RWPE1 (cell line): ENCODE measurements at places on chromosomes 1 and 21.

DNA sequence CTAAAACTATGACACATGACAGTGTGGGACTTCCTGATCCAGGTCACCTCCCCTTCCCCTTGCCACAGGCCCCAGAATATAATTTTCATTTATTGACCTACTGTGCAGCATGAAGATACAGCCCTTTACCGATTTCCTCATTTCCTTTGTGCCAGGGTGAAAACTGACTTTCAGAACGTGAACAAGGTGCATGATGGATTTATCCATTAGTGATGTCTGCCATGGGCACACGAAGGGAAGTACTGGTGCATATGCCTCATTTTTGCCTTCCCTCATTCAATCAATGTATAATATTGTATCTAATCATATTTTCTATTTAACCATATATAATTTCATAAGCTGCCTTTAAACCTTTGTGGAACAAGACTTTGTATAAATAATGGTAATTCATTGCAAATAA is 144.4 kb upstream of the WNT4 start:
- no peak for DNase-seq

- DNase-seq = no peak
These were observed 406.8 kb downstream of the PTBP2 start for GRCh38 chr1:97128426-97128825.

DNA sequence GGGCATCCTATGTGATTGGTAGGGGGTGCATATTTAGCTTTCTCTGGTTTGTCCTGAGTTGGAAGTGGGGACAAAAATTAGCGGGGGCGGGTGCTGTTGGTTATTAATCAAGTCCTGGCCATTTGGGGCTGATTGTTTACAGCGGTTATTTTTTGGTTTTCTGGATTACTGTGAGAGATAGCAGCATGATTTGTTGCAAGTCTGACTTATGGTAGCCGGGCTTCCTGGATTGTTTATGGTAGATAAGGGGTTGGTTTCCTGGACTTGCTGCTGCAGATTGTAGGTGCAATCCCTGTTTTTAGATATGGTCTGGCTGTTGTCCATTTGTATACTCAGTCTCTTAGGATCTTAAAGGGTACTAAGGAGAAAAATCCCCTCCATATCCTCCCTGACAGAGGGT is 12.1 kb upstream of the PROK1 start:
- DNase-seq = no peak

GRCh38 chr1:12407050-12407961 is 177.5 kb downstream of the VPS13D start:
- DNase-seq = no peak

DNA sequence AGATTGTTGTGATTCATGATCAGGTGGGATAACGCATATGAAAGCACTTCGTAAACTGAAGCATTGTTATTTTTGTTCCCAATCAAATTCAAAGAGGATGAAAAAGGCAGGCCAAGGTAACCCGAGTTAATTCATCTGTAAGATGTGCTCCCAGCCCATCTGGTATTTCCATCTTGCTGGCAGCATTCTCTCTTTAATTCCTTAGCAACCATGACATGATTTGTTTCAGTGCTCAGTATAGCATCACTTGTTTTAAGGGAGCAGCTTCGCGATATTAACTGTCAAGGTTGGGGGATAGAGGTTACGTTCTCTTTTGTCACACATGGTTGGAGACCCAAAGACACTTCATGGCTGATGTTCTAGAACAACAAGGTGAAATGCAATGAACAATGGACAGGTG is 6.4 kb downstream of the TSPAN2 start:
- no peak for DNase-seq

DNA sequence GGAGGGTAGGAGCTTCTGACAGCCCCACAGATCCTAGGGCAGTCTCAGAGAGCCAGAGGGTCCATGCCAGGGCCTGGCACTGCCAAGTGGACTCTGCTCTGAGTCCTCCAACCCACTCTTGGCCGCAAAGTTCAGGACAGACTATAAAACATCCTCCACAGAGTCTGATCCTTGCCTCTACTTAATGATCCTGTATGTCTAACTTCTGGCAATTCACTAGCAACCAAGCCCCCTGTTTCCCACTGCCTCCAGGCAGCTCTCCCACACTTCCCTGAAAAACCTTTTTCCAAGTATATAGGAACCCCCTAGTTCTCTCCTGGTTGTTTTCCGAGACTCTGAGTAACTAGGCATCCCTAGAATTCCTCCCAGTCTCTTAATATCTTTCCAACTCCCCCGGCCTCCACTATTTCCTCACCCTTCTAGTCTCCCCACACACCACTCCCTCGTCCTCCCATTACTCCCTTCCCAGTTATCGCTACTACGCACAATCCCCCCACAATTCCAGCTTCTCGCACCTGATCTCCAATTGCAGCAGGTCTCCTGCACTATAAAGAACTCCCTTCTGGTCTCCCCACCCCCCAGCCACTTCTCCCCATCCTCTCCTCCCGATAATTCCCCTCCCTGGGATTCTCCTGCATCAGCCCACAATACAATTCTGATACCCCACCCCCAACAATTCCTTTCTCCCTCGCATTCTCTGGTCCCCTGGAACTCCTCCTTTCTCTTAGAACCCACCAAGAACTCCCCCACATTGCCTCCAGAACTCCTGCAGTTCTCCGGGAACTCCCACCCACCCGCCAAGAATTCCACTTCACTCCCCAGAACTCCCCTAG is 574 bp downstream of the IGSF9 start:
- peak; percentile 36 for DNase-seq

- DNase-seq = no peak
These were observed 50.9 kb upstream of the BCAR3 start for GRCh38 chr1:93732514-93732913.

DNA sequence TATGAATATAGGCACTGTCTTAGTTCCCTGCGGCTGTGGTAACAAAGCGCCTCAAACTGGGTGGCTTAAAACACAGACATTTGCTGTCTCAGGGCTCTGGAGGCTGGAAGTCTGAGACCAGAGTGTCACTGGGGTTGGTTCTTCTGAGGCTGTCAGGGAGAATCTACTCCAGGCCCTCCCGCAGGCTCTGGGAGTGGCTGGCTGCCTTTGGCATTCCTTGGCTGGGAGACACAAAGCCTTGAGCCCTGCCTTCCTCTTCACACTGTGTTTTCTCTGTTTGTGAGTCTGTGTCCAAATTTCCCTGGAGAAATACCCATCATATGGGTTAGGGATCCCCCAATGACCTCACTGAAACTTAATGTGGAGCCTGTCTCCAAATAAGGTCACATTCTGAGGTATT is 38.5 kb downstream of the B3GALT5 start:
- DNase-seq = no peak

DNA sequence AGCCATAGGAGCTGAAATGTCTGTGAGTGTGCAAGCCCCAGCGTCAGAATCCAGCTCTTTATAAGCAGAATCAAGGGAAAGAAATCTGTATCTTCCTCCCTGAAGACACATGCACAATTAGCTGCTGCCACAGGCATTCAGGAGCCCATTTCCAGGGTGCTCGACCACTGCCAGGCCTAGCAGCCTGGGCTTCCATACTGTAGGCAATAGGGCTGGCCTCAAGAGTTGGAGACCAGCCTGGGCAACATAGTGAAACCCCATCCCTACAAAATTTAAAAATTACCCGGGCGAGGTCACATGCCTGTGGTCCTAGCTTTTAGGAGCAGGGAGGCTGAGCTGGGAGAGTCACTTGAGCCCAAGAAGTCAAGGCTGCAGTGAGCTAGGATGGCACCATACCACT is 41.0 kb downstream of the NEK2 start:
- DNase-seq = no peak

DNA sequence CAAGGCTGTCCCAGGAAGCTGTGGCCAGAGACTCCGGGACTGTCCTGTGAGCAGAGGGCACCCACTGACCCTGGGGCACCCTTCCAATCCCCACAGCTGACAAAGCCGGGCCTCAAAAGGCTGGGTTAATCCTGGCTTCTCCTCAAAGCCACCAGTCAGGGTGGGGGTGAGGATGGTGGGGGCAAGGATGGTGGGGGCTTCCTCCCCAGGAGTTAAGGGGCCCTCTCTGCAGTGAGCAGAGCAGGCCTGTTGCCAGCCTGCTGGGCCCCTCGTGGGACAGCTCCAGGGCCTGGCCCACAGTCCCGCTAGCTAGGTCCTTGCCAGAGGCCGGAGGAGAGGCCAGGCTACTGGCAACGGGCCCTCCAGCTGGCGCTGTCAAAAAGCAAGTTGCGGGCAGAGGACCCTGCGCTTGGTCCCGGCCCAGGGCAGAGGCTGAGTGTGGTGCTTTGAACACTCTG is 37.9 kb upstream of the CCDC27 start:
- DNase-seq = no peak

DNA sequence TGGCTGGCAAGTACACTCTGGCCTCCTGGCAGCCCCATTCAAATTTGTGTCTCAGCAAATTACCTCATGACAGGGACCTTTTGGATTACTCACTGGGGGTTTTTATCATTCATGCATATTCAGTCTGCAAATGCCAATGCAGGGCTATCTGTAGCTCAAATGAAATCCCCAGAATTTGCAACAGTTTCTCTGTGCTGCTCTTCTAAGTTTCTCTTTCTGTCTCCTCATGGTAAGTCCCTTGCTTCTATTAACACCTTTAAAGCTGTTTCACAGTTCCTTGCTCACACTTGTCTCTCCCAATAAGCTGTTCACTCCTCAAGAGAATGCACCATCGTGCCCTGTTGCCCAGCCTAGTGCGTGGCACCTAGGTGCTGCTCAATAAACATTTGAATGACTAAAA is 3.3 kb upstream of the FAM78B start:
- no peak for DNase-seq

- peak; percentile 36 for DNase-seq
These were observed 9.9 kb upstream of the TRABD2B start for GRCh38 chr1:48007047-48007446.

DNA sequence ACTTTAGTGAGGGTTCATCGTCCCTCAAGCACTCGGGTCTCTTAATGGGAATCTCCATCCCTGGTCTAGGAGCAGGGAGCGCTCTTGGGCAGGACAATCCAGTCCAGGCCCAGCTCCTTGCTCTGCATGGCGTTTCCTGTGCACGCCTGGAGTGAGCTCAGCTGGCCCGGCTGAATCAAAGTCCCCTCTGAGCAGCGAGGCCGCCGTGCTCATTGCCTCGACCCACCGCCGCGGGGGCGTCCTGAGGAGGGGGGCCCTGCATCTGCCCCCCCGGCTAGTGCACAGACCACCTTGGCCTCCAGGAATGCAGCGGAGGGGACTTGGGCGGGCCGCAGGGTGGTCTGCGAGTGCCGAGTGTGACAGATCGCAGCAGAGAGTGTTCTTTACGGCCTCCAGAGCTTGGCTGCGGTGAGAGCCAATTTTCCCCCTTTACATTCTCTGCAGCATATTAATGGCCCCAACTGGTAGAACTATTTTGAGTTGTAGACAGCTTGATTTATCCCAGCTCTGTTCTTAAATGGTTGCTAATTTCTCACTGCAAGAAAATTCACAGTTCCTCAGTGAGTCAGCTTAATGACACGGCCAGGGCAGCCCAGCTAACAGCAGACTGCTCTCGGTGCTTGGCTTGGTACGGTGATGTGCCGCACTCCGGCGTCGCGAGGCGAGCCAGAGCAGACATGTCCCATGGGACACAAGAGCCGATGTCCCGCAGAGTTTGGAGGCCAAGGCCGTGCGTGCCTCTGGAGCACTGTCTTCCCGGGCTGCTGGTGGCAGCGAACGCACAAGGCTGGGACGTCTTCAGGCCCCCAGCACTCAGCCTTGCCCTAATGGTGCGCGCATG is 39.8 kb downstream of the SNAP47 start:
- no peak for DNase-seq

DNA sequence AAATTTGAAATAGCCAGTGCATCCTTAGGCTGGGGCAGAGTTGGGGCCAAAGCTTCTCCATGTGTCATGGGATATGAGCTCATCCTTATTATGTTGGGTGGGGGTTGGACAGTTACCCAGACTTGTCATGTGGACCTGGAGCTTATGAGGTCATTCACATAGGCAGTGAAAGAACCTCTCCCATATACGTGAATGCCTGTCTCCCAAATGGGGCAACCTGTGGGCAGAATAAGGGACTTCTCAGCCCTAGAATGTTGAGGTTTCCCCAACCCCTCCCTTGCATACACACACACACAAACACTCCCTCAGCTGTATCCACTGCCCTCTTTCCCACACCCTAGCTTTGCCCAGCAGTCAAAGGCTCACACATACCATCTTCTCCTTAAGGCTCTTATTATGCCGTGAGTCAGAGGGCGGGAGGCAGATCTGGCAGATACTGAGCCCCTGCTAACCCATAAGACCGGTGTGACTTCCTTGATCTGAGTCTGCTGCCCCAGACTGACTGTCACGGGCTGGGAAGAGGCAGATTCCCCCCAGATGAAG is 2.3 kb upstream of the IVL start:
- peak; percentile 92 for DNase-seq

DNA sequence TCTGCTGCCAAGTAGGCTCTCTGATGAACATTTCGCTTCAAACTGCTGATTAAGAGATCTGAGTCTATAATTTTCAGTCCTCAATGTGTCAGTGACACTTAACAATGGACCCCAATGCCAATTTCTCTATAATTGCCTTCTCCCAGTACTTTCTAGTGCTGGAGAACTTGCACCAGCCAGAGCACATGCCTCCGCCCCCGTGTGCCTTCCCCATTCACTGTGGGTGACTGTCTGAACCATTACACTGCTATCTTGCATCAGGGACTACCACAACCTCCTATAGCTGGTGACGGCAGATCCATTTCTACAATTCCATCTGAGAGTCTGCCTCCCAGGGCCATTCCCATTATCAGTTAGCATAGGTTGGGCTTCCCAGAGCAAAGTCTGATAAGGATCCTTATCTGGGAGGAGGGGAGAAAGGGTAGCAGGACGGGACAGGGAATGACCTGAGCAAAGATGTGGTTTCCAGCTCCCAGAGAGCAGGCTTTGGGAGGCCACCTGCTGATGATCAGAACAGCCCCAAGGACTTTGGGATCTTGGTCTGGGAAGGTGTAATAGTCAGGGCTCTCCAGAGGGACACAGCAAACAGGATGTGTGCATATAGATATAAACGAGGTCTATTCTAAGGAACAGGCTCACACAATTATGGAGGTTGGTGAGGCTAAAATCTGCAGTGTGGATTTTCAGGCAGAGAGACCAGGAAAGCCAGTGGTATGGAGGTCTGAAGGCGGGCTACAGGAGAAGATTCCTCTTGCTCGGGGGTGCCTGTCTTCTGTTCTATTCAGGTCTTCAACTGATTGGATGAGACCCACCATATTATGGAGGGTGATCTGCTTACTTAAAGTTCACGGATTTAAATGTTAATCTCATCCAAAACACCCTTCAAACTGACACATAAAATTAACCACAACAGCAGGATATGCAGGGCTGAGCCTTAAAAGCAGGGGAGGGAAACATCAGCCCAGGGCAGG is 238.2 kb downstream of the PTPRU start:
- no peak for DNase-seq

DNA sequence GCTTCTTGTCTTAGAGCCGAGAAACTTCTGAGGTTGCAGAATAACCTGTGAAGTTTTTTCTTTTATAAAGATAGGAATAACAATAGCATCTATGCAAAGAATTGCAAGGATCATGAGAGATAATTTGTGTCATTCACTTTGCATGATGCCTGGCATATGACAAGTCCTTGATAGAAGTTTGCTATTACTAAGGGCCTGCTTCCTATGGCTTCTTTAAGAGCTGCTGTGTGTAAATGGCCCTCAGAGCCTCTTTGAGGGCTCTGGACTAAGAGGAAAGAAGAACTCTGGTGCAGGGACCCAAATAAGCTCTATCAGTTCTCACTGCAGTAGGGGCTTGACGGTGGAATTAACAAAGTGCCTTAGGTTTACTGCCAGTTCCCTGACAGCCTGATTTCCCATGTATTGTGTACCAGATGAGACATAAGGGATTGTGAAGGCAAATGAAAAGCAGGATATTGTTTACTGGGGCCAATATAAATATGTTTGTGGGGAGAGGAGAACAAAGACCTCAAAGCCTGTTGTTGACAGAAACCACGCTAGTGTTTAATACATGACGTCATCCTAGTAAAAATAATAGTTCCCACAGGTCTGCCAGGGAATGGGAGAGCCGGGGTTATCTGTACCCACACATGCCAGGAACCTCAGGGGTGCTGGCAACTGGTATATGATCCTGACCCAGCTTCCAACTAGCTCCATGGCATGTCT is 131.2 kb upstream of the UBE2U start:
- DNase-seq = no peak
